ENCODE measurements at places on chromosomes 2 and 18.

GRCh38 chr2:109421101-109421500 lies 192.7 kb downstream of the SEPTIN10 start:
- no peak for DNase-seq

DNA sequence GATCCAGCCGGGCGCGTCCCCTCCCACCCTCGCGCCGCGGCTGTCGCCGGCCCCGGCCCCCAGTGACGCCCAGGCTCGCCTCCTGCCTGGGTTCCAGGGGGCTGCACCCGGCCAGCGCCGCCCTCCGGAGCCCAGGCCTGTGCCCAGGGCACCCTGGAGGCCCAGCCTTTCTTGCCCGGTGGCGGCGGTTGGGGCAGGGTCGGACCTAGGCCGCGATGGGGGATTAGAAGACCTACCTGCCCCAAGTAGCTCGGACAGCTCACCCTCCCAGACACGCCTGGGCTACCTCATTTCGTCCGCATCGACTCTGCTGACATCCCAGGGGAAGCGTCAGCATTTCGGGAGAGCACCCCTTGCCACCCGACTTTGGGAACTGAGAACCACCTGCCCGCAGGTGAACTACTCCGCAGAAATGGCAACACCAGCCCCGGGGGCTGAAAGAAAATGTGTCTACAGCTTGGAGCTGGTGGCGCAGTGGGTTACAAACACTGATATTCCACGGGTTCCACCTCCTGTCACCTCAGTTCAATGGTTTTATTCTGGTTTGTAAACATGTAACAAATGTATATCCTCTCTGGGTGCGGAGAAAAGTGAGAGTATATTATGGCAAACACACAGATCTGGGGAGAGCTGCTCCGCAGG lies 834 bp upstream of the ARL4C start:
- DNase-seq: no peak

DNA sequence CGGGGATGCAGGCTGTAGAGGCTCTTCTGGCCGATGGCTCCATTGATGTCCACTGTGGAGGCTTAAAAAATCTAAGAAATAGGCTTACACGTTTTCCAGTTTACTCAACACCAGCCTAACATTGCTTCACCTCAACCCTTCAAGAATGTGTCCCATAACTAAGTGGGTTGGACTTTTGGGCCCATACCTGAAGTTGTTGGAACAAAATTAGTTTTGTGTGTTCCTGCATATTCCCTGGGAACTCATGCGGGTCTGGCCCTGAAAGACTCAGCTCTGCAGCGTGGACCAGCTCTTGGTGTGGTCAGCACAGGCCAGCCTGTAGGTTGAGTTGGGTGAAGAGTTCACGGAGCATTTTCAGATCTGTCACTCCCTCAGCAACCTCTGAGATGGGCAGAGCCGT lies 38.5 kb downstream of the SH3BP4 start:
- DNase-seq: no peak

GRCh38 chr2:152602750-152603149 lies 114.5 kb downstream of the PRPF40A start:
- DNase-seq: no peak

DNA sequence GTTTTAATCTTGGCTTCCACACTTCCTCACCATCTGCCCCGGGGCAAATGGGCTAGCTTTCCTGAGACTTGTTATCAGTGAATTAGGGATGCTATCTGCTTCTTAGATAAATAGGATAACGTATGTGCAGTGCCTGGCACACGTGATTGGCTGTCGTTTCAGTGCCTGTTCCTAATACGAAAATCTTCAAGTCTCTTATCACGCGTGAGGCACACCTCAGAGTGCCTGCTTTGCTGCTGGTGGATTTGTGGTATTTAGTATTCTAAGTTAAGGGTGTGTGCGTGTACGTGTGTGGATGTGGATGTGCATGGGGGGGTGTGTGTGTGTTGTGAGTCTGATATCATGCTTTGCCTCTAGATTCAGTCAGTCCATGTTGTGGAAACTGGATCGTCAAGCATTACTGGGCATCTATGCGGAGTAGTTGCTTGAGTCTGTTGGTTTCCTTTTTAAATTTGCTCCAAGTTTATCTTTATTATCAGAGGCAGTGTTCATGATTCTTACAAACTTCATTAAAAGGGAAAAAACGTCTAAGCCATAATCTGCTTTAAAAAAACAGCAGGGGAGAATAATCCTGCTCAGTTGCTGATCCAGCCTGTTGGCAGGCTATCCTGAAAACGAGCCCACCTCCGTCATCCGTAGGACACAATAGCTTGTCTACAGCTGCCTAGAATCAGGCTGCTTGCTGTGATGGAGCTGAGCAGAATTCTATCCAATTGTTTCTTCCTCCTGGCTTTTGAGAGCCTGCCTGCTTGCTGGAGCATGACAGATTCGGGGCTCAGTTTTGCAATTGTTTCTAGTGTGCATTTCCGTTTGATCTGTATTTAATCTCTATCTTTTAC lies 6.6 kb downstream of the SH3RF3 start:
- DNase-seq: no peak

DNA sequence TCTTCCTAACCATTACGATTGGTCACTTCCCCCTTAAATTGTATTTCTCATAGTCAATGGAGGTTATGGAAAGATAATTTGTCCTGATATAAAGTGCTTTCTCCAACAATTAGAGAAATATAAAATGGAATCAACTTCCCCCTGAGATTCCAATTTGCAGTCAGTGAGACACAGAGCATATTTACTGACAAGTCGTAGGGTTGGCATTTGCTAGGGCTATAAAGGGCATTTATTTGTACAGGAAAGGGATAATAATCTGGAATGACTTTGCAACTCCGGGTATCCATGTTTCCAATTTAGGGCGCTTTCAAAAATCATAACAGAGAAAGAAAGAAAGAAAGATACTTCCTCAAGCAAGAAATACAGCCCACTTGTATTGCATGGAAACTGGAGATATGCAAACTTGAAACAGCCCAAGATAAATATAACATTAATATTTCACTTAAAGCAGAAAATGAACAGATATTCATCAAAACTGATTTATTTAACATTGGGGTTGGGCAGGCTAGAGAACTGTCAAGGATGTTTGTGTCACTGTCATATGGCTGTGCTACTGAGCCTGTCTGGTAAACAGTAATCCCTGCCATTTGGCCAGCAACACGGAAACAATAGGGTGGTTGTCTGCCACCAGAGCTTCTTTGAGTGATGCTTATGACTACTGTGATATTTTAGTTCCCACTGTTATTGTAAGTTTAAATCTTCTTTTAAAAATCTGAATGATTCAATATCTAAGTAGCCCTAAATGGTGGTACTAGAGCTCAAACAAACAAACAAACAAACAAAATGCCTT lies 621.8 kb downstream of the LRP1B start:
- no peak for DNase-seq

- no peak for DNase-seq
Measured at GRCh38 chr18:42025974-42026625, 71.1 kb downstream of the PIK3C3 start.

DNA sequence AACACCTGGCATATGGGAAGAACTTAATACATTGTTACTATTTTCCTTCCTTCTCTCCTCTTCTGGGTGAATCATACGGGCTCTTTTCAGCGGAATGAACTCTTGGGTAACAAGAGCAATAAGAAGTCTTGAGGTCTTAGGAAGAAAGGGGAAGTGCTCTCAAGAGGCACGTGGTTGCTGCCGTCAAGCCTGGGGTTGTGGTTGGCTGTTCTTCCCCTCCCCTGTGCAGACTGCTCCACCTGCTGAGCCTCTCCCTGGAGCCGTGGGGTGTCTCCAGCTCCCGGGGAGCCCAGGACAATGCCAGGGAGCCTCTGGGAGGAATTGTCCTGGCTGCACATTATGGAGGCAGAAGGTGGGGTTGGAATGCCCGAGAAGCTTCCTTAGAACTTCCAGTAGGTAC lies 19.4 kb downstream of the TOGARAM2 start:
- DNase-seq: no peak
